ENCODE measurements at places on chromosomes 3 and 15.

GRCh38 chr15:50744601-50745000 lies 20.9 kb downstream of the SPPL2A start:
- no peak for DNase-seq

DNA sequence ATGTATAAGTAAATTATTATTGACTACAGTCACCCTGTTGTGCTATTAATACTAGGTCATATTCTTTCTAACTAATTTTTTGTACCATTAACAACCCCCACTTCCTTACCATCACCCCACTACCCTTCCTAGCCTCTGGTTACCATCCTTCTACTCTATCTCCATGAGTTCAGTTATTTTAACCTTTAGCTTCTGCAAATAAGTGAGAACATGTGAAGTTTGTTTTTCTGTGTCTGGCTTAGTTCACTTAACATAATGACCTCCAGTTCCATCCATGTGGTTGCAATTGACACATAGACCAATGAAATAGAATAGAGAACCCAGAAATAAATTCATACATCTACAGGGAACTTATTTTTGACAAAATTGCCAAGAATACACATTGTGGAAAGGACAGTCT lies 55.4 kb upstream of the CHRNB4 start:
- DNase-seq, result no peak

- DNase-seq, result no peak
Measured at GRCh38 chr3:51709004-51709420, 2.1 kb downstream of the GRM2 start.

GRCh38 chr15:40847223-40847961 lies 3.5 kb downstream of the SPINT1 start:
- DNase-seq, result no peak

DNA sequence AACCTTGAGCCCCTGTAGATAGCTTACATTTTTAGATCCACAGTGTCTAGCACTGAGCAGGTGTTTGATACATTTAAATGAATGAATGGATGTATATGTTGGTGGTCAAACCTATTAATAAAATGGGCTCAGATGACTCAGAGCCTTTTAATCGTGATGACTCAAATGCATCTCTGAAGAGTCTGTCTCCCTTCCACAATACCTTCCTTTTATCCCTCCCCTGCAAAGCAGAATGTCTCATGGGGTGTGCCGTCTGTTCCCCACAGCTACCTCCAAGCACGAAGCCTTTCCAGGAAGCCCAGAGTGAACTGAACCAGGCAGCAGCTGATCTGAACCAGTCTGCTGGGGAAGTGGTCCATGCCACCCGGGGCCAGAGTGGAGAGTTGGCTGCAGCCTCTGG lies 303.5 kb upstream of the TPM1 start:
- no peak for DNase-seq

- no peak for DNase-seq
Measured at GRCh38 chr15:71577071-71577470, 233.3 kb upstream of the NR2E3 start.

Measured in stimulated activated naive CD4-positive, alpha-beta T cell treated with Interleukin-2 at 50 U/mL for 16 hours (primary cell).